Pulmonary artery endothelial cell (primary cell): ENCODE measurements at places on chromosomes 12 and 14. TPM values are rescaled to one million over a fixed set of nuclear protein-coding genes. Genes with fewer than 3 reads are reported as not detected.

GRCh38 chr12:65536876-65537681 lies 258.6 kb downstream of the MSRB3 start:
- peak; percentile 92 for DNase-seq

DNA sequence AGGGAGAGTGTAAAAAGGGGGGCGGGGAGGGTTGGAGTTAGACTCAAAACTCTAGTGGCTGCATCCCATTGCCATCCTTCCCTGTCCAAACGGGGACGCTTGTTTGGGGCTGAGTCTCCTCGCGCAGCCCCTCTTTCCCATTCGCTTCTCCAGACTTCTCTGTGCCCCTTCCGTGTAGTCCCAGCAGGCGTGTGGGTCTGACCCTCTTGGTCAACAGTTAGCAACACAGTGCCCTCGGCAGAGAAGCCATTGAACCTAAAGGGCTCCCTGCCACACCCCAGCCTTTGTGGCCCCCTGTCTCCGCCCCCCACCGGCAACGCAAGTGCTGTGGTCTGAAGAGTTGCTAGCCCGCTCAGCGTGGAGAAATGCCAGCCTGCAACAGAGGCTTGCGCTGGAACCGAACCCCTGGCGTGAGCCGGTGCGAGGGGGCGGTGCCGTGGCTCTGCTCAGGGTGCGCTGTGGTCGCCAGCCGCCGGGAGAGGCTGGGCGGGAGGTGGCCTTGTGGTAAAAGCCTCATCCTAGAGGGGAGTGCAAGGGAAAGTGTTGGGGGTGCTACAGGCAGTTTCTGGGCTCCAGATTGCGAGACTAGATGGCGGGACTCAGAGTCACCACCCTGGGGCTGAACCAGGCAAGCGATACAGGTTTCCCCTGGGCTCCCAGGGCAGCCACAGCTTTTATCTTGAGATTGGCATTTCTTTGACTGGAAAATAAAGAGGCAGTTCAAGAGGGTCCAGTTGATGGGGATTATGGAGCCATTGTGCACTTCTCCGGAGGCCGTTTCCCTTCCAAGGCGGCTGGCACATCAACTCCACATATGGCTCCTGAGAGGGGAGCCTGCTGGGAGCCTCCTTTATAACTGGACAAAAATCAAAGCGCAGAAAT lies 2.1 kb downstream of the PLXNC1 start:
- no peak for DNase-seq

DNA sequence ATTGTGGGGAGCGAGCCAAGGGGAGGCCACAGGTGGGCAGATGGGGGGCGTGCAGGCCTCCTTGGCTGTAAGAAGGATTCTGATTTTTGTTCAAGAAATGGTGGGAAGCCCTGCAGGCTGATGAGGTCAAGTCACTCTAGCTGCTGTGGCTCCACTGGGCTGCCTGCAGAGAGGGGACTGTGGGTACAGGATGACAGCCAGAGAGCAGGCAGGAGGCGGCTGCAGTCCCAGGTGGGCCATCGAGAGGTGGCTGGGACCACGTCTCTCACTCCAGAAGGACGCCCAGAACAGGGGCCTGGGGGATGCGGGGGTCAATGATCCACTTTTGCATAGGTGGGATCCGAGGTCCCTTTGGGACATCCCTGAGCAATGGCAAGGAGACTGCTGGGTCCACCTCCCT lies 9.1 kb downstream of the NCOR2 start:
- DNase-seq, result no peak

GRCh38 chr12:79857675-79858074 lies 77.2 kb downstream of the PPP1R12A start:
- DNase-seq, result no peak

DNA sequence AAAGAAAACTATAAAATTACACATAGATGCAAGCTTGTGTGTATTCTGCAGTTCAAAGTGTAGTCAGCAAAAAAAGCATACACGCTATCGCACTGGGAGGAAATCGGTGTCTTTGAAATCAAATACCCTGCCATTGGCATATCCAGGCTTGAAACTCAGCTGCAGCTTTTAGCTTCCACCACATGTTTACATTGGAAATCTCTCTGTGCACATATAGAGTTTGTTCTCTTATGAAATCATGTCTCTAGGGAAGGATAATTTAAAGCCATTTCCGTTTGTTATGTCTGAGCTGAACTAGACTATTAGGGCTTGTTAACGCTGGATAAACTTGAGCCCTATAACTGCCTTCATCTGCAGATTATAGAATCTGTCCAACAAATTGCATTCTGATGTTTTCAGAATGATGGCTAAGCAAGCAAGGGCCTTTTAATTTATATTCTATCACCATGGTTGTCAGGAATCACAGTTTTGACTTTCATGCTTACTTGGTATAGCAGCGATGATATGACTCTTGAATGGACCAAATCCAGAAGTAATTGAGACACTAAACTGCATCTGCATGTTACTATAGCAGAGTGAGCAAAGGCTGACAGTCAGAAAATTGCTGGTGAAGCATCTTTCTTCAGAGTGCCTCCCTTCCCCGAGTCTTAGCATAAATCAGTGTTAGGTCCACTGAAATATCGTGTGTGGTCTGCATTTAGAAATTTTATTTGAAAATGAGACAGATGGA lies 442.8 kb downstream of the ZFP36L1 start:
- DNase-seq, result no peak

GRCh38 chr12:108090932-108091678 lies 38.0 kb upstream of the WSCD2 start:
- no peak for DNase-seq

GRCh38 chr14:82759656-82760055 lies 1226.0 kb upstream of the SEL1L start:
- no peak for DNase-seq

DNA sequence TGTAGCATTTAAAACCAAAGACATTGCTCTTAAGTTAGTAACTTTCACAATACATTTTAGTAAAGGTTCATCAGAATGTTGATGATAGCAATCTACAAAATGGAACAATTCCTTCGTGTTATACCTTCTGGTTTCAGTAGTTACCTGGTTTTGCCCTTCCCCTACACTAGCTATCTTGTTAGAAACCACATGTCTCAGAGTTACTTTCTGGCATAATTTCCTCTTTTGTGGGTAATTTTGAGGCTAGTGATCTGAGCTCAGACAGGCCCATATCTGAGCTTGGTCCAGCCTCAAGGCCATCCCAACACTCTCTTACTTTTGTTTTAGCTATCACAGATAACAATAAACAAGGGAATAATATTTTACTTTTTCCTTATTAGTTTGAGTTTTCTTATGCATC lies 196.9 kb downstream of the KITLG start:
- no peak for DNase-seq

FGF6 gene
- not detected in 2 replicates for total RNA-seq

C14orf132 gene
- 1.3 and 2.6 TPM in 2 replicates for total RNA-seq
